HEK293T (cell line): ENCODE measurements at places on chromosomes 2 and 18.

GRCh38 chr2:61905372-61906185 is at the start of gene COMMD1:
TSS of gene COMMD1 (plus strand) at chr2:61905674. CDS start at chr2:61905679, 5 bp downstream.
- peak; percentile 71 for DNase-seq

GRCh38 chr18:68034296-68034695 is 517.8 kb upstream of the DSEL start:
- no peak for DNase-seq

DNA sequence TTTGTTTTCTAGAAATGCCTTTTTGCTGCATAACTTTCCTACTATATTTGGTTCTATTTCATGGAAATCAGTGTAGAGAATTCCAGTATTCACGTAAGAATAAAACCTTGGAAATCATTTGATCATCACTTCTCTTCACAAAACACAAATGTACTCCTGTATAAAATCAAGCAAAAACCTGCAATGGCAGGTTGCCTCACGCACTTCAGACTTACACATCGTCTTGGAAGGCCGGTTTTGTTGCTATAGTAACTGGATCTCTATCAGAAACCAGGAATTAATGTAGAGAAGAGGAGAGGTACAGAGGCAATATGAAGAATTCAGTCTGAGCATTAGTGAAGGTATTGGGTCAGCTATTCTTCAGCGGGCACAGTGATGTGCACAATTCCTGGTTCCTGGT is 370.7 kb upstream of the CYRIA start:
- no peak for DNase-seq

GRCh38 chr18:39909706-39910105 is 2045.3 kb upstream of the PIK3C3 start:
- DNase-seq: no peak

DNA sequence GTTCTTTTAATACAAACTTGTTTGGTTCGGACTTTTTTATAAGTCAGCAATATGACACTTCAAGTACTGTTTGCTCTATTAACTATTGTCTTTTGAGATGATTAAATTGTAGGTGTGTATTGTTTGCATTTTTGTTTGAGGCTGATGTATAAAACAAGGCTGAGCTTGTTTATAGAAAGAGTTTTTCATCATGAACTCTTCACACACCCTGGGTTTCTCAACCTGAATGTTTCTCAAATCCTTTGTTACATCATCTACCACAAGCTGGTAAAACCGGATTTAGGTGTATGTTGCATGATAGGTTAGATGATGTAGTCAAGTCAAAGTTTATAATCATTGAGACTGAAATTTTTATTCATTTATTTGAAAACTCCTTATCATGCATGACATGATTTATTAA is 335.2 kb upstream of the LRATD1 start:
- no peak for DNase-seq

DNA sequence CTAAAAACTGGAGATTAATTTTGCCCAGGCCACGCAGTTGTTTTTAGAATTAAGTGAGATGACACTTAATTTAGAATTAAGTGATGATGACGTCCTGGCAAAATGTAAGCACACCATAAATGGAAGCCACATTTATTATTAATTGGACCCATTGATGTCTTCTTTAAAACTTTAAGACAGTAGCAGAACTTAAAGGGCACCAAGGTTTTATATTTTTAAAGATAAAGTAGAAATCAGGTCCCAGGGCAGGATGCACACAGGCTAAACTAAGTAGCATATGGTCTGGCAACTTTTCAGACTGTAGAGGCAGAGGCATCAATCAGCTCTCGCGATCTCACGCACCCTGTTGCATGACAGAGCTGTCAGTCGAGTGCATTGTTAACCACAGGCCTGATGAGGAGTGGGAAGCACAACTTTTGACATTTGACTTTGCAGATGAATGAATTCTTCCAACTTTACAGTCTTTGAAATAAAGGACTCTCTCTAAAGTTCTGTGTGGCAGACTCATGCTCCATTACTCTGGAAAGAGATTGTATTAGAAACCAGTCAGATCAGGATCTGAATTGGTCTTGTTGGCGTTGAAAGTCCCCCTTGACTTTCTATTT is 232.4 kb downstream of the CD226 start:
- no peak for DNase-seq

- no peak for DNase-seq
These were observed 263.4 kb downstream of the NAPG start for GRCh38 chr18:10789180-10789579.

DNA sequence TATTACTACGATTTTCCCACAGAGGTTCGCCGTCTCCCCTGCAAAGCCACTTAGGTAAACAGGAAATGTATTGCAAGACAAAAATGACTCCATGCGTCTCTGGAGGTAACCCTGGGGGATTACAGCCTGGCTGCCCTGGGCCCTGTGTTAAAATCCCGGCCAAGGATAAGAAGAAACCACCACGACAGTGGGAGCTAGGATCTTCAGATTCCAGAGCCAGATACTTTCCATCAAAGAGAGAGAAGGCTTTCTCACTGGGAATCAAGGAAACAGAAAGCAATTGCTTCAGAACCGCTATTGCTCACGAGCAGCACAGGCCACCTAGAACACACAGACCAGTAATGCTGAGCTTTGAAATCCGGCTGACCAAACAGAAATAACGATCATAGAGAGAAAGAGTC is 97.9 kb upstream of the ZNF516 start:
- no peak for DNase-seq

- DNase-seq: no peak
These were observed 10.5 kb upstream of the DPP4 start for GRCh38 chr2:162084536-162084935.

DNA sequence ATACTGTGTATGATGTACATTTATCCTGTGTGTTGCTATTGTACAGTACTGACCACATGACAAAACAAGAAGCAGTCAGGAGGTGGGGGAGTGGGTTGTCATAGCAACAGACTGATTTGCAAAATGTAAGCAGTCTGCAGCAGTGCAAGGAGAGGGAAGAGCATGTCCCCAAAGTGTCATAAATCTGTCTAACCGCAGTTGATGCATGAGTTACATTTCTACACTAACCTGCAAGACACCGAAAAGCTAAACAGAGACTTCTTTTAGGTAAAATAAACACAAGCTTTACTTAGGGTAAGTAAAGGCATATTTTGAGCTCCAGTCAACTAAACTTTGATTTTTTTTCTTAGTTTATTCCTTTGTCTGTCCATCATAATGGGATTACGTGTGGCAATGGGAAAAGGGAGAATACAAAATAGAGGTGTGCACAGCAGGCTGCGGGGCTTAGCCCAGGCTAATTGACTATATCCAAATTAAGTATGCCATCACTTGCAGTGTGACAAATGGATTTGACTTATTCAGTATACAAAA is 134.5 kb downstream of the MEIS1 start:
- DNase-seq: peak; percentile 57

GRCh38 chr2:119234021-119235019 is 10.7 kb downstream of the STEAP3 start:
- peak; percentile 43 for DNase-seq

DNA sequence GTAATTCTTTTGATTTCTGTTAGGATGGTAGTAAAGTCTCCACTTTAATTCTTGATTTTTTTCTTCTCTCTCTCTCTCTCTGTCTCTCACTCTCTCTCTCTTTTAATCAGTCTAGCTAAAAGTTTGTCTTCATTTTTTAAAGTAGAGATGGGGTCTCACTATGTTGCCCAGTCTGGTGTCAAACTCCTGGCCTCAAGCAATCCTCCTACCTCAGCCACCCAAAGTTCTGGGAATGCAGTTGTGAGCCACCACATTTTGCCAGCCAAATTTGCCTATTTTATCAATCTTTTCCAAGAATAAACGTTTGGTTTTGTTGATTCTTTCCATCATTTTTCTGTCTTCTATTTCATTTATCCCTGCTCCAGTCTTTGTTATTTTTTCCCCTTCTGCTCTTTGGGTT is 23.9 kb upstream of the ACOXL start:
- no peak for DNase-seq

DNA sequence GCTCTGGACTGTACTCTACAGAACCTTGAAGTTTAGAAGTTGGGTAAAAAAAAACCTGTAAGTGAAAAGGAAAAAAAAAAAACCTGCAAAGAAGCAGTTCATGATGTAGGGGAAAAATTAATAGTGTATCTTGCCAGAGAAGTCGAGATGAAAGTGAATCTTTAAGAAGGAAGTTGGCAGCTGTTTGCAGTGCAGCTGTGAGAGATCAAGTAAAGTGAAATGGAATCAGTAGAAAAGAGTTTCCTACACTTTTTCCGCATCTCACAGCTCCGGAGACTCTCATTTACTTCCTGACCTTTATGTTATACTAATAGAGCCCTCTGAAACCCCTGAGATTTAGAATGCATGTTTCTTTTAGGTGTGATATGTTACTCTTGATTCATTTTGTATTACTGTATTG is 19.2 kb downstream of the RNMT start:
- DNase-seq: no peak

DNA sequence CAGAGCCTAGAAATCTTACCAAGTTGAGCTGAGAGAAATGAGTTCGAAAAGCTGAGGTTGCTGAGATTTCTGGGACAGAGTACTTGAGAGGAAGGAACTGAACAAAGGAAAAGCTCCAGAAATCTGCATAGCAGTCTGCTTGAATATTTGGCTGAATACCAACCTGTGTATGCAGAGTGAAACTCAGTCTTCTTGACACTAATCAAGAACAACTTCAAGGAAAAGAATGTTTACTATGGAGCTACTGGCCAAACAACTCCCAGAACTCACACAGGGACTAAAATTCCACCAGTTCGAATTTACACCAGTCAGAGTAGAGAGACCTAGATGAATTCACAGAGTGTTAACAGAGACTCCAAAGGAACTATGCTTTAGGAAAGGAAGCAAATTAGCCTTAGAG is 66.5 kb downstream of the USP37 start:
- DNase-seq: no peak

GRCh38 chr2:15408759-15409158 is 152.4 kb downstream of the NBAS start:
- DNase-seq: no peak

GRCh38 chr2:228245601-228246000 is 64.1 kb upstream of the SPHKAP start:
- no peak for DNase-seq

- no peak for DNase-seq
These were observed 1.6 kb downstream of the SETBP1 start for GRCh38 chr18:44682201-44682870.

DNA sequence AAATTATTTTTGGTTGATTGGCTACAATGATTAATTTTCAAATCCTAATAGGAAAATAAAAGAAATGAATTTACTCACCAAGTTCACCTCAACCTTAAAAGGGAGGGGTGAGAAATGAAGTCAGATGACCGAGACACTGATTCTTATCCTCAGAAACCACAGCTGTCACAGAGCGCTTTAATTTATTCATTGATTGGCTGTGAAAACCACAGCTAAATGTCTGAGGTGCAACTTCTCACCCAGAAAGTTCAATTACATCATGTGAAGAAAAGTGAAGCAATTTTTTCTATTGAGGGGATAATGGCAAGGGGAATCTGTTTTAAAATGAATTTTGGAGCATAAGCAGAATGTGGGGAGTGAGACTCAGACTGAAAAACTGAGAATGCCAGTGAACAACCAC is 128.4 kb downstream of the RNF152 start:
- DNase-seq: no peak

DNA sequence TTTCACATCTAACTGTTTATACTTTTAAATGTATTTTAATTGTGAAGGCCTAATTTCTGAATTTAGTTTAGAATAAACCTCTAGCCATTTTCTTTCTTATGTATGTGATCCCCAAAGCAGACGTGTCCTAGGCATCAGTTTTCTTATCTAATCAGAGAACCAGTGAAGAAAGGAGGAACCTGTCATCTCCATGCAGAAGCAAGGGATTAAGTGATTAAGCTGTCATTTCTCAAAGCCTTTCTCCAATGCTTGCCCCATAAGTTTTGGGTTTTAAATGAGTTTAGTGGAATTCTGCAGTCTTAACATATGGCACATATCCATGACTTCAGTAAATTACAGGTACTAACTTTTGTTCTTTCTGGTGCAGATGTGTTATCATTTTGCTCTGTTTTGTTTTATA is 190.4 kb downstream of the PLCL1 start:
- DNase-seq: no peak

DNA sequence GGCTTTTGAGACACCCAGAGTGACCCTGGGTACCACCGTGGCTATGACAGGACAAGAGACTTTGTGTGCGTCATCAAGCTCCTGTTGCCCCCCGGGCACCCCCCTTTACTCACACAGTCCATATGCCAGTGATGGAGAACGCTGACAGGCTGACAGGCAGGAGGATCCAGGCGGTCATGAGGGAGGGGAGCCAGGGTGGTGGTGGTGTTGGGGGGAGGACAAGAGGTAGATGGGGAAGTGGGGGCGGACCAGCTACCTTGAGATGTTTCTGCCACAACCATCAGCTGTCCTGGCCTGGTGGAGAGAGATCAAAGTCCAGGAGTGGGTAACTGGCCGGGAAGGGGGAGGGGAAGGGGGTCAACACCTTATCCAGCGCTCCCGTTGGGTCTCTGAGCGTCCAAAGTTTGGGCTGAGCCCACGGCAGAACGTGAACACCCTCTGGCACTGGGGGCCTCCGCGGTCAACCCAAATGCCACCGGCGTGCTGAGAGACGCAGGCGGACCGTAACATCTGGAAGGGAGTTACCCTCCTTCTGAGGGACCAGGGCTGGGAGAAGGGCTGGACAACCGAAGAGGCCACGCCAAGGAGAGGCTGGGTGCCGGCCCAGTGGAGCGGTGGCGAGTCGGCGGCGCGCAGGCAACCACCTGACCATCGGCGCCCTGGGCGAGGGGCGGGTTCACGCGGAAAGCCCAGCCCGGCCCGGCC is 575 bp downstream of the TMEM150A start:
- no peak for DNase-seq

GRCh38 chr2:18610651-18611050 is 21.3 kb upstream of the NT5C1B start:
- DNase-seq: no peak

DNA sequence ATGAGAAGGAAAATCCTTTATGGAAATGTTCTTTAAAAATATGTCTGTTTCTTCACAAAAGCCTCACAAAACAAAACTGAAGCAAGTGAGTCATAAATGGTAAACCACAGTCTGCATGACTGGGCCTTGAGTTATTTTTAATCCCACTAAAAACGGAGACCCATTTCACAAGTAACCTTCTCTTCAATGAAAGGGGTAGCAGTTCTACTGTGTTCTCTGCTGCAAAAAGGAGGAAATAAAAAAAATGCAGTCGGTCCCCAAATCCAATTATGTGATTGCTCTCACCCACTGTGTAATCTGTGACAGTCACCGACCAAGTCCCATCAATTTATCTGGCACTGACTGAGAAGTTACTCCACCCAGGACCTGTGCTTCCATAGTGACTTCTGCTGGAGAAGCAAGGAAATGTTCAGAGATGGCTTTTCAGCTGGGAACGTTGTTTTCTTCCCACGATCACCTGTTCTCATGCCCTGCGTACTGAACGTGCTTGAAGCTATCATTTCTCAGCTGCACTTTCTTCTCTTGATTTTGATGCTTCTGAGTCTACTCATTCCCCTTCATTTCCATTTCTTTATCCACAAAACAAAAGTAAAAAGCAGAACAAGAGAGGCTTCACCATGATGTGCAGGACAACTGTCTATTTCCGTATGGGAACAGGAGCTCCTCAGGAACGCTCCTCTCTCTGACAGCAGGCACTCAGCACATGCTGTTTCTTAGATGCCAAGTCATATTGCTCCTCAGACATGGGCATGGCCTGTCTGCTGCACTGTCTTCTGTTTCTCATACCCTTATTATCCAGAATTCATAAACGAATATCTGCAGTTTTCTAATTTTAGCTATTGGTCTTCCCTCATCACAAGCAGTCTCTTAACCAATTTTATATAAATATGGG is 80.0 kb upstream of the TMEM200C start:
- DNase-seq: no peak
